SJCRH30 (cell line): ENCODE measurements at places on chromosomes 6 and 20. TPM values are rescaled to one million over a fixed set of nuclear protein-coding genes. Genes with fewer than 3 reads are reported as not detected.

- H3K27me3 ChIP-seq: no peaks in the 10 kb centered on the region
- 0 out of 2 replicates have a peak, but pooled peaks cover 5% of the 10 kb centered on the region for H3K4me1 ChIP-seq
- H3K36me3 ChIP-seq: no peaks in the 10 kb centered on the region
- no peak overlapping the region for H3K27ac ChIP-seq
- no peak for DNase-seq
Measured at GRCh38 chr6:153170511-153170910, 39.4 kb upstream of the RGS17 start.

- H3K27ac ChIP-seq: no peak overlapping the region
- H3K27me3 ChIP-seq: no peaks in the 10 kb centered on the region
- DNase-seq: no peak
- no peaks in the 10 kb centered on the region; the same call in 1 of the 2 replicates for H3K36me3 ChIP-seq
- H3K4me1 ChIP-seq: no peaks in the 10 kb centered on the region
Measured at GRCh38 chr6:116629563-116629981, 13.3 kb downstream of the RSPH4A start.

DNA sequence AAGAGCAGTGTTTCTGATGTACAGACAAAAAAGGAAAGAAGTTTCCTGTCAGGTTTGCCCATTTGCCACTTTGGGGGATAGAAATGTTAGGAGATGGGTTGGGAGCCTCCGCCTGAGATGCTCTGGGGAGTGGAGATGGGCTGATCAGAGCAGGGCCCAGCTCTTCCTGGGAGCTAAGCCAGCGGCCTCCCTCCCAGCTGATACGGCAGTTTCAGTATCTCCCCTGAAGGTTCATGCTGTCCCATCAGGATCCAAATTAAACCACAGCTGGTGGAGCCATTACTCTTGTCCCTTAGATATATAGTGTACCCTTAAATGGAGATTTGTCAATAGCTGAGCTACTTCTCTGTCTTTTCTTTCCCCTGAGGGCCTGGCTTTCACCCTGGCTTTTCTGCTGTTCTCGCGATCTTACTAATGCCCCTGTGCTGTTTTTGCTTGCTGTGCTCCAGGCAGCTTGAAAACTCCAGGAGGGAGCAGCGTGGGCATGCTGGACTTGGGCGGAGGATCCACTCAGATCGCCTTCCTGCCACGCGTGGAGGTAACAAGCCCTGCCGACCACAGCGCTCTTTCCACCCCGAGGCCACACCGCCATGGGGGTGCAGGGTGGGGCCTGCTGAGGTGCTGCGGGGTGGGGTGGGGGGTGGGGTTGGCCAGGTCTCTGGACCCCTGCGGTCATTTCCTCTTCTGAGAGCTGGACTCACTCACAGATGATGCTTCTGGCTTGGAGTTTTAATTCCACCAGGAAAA, 20.9 kb downstream of the ENTPD6 start:
- H3K27me3 ChIP-seq: no peaks in the 10 kb centered on the region
- no peak for DNase-seq
- peaks cover 28% of the 10 kb centered on the region for H3K36me3 ChIP-seq

- H3K36me3 ChIP-seq: no peaks in the 10 kb centered on the region
- DNase-seq: no peak
- H3K27ac ChIP-seq: peak overlapping the region; percentile 32
- no peak overlapping the region for H3K4me3 ChIP-seq
- no peaks in the 10 kb centered on the region for H3K27me3 ChIP-seq
Measured at GRCh38 chr20:53707371-53708055, 113.9 kb upstream of the ZNF217 start.

- peaks cover 28% of the 10 kb centered on the region for H3K4me1 ChIP-seq
- no peaks in the 10 kb centered on the region for H3K36me3 ChIP-seq
- peak; percentile 95 for DNase-seq
- no peak overlapping the region for H3K27ac ChIP-seq
Measured at GRCh38 chr6:156848533-156848932, 71.4 kb downstream of the ARID1B start.

DNA sequence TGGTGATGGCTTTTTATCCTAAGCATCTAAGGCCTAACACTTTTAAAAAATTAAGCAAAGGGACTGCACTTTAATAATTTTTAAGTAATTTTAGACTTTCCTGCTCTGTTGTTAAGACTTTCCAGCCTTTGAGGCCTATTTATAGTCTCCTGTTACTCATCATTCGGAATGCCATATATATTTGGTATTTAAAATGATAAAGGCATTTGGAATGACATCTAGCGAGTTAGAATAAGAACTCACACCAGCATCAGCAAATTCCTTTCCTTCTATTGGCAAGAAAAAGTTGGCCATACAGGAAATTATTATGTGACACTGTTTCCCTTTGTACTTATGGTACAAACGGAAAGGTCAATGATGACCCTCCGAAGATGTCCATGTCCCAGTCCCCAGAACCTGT, 88.1 kb upstream of the STMND1 start:
- H3K27ac ChIP-seq: no peak overlapping the region
- no peak overlapping the region for H3K4me3 ChIP-seq
- no peaks in the 10 kb centered on the region for H3K27me3 ChIP-seq
- H3K4me1 ChIP-seq: no peaks in the 10 kb centered on the region
- no peak for DNase-seq

GRCh38 chr6:106671651-106672050, 42.3 kb downstream of the QRSL1 start:
- H3K27me3 ChIP-seq: no peaks in the 10 kb centered on the region
- no peak overlapping the region for H3K4me3 ChIP-seq
- H3K36me3 ChIP-seq: no peaks in the 10 kb centered on the region
- no peaks in the 10 kb centered on the region for H3K4me1 ChIP-seq
- no peak overlapping the region for H3K27ac ChIP-seq
- DNase-seq: no peak

GRCh38 chr6:23282252-23283021, 713.1 kb downstream of the HDGFL1 start:
- H3K4me3 ChIP-seq: no peak overlapping the region
- DNase-seq: no peak
- no peaks in the 10 kb centered on the region for H3K27me3 ChIP-seq
- H3K36me3 ChIP-seq: no peaks in the 10 kb centered on the region
- H3K4me1 ChIP-seq: no peaks in the 10 kb centered on the region
- no peak overlapping the region for H3K27ac ChIP-seq

DNA sequence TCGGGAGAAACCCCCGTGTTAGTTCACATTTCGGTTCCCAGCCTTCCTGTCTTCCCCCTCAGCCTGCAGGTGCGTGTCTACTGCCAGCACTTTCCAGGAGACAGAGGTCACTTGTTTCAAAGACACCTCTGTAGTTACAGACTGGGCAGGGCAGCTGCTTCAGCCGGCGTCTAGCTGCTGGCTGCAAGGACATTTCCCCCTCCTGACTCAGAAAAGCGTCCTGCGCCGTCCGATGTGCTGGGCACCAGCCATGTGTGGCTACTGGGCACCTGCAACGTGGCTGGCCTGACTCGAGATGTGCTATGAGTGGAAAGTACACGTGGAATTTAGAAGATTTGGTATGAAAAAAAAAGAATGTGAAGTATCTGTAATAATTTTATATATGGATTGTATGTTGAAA, 37.6 kb downstream of the RRBP1 start:
- no peak overlapping the region for H3K27ac ChIP-seq
- no peak overlapping the region for H3K4me3 ChIP-seq
- H3K36me3 ChIP-seq: peaks cover 3% of the 10 kb centered on the region
- H3K27me3 ChIP-seq: no peaks in the 10 kb centered on the region
- DNase-seq: no peak
- peaks cover 17% of the 10 kb centered on the region for H3K4me1 ChIP-seq

DNA sequence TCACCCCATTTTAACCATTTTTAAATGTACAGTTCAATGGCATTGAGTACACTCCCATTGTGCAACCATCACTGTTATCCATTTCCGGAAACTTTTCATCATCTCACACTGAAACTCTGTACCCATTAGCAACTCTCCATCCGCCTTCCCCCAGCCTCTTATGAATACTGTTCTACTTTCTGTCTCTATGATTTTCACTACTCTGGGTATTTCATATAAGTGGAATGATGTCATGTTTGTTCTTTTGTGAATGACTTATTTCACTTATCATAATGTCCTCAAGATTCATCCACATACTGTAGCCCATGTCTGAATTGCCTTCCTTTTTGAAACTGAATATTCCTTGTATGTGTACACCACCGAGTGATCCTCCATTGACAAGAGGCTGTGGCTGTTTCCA, 92.9 kb upstream of the TOX2 start:
- peaks cover 7% of the 10 kb centered on the region for H3K27me3 ChIP-seq
- H3K4me1 ChIP-seq: no peaks in the 10 kb centered on the region
- H3K27ac ChIP-seq: no peak overlapping the region
- no peaks in the 10 kb centered on the region for H3K36me3 ChIP-seq
- H3K4me3 ChIP-seq: no peak overlapping the region

GRCh38 chr20:31996996-31997395, 13.2 kb upstream of the CCM2L start:
- H3K4me3 ChIP-seq: no peak overlapping the region
- H3K4me1 ChIP-seq: no peaks in the 10 kb centered on the region
- peaks cover 13% of the 10 kb centered on the region; the same call in 1 of the 2 replicates for H3K27me3 ChIP-seq
- H3K36me3 ChIP-seq: no peaks in the 10 kb centered on the region
- H3K27ac ChIP-seq: no peak overlapping the region
- DNase-seq: no peak

DNA sequence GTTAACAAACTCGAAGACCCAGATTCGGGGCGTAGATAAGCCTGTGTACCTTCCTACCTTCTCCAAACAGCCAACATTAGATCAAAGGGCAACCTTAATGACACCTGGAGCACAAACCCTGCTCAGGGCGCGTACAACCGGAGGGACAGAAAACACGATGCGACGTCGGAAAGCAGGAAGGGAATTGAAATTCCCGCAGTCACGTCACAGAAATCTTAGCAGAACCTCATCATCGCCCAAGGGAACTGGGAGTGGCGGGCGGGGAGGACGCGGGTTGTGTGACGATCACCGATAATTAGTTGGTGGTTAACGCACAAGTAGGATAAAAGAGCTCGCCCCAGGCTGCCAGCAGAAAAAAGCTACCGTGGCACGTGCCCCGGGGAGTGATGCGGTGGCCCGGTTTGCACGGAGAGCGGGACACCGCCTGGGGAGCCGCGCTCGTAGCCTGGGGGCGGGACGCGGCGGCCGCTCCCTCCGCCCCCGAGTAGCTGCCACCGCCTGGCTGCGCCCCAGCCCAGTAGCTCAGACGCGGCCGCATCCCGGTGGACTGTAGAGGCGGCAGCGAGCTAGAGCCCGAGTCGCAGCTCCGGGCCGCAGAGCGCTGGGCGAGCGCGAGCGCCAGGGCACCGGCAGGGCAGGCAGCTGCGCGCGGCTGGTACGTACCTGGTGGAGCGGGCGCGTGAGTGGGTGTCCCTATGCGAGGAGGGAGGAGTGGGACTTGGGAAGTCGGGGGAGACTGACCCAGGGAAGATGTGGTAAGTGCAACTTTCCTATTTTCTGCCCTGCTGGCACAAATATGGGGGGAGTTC, at the start of gene PKIB:
Gene PKIB, plus strand, starts transcription at position 525 of the 809 bp plus-strand sequence. CDS start 107,390 bp downstream, outside the sequence.
- peaks cover 2% of the 10 kb centered on the region; the same call in 1 of the 2 replicates for H3K27me3 ChIP-seq
- H3K4me1 ChIP-seq: no peaks in the 10 kb centered on the region
- no peak within 1 kb of the TSS for H3K27ac ChIP-seq
- peak within 1 kb of the TSS; percentile 46 for H3K4me3 ChIP-seq
- peak; percentile 57 for DNase-seq

The RGS17 gene
- total RNA-seq: 13.6 and 15.5 TPM in 2 replicates

The SNX3 gene
- total RNA-seq: 189 and 209 TPM in 2 replicates

The GLYATL3 gene
- not detected in 2 replicates for total RNA-seq
